B cell (primary cell): ENCODE measurements at places on chromosomes 3 and 15. TPM values are rescaled to one million over a fixed set of nuclear protein-coding genes. Genes with fewer than 3 reads are reported as not detected.

GRCh38 chr15:31163769-31164572 lies 62.4 kb upstream of the TRPM1 start:
- H3K4me3 ChIP-seq, result no peak overlapping the region
- H3K36me3 ChIP-seq, result no peaks in the 10 kb centered on the region
- H3K27ac ChIP-seq, result no peak overlapping the region
- no peak for DNase-seq

DNA sequence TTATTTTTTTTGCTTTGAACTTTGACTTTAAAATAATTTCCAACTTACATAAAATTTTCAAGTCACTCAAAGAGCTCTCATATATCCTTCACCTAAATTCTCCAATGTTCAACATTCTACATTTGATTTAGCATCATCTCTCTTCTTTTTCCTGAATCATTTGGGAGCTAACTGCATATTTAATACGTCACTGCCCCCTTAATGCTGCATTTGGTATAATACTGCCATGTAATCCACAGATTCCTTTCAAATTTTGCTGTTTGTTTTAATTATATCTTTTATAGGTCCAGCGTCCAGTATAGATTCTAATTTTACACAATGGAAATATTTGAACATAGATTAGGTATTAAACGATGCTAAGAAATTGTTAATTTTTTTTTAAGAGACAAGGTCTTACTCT lies 2.3 kb upstream of the EIF2AK4 start:
- H3K27me3 ChIP-seq, result peaks cover 5% of the 10 kb centered on the region
- H3K4me3 ChIP-seq, result no peak overlapping the region
- H3K36me3 ChIP-seq, result no peaks in the 10 kb centered on the region
- no peak overlapping the region for H3K27ac ChIP-seq
- DNase-seq, result no peak

- no peak overlapping the region for H3K4me3 ChIP-seq
- H3K4me1 ChIP-seq, result peaks cover 6% of the 10 kb centered on the region
- H3K27me3 ChIP-seq, result no peaks in the 10 kb centered on the region
- DNase-seq, result no peak
- H3K27ac ChIP-seq, result no peak overlapping the region
These were observed 15.9 kb downstream of the ABTB1 start for GRCh38 chr3:127688416-127689265.

GRCh38 chr15:65115542-65115941 lies 542 bp upstream of the UBAP1L start:
- no peak for DNase-seq
- no peaks in the 10 kb centered on the region for H3K4me1 ChIP-seq
- peaks cover 14% of the 10 kb centered on the region for H3K36me3 ChIP-seq
- no peak overlapping the region for H3K27ac ChIP-seq
- H3K4me3 ChIP-seq, result no peak overlapping the region
- H3K27me3 ChIP-seq, result no peaks in the 10 kb centered on the region

MED12L gene
- total RNA-seq, result 0.30 and 0.58 TPM in 2 replicates

ZIC1 gene
- total RNA-seq, result not detected in 2 replicates

PPM1L gene
- 11.4 and 12.0 TPM in 2 replicates for total RNA-seq

LINGO1 gene
- total RNA-seq, result not detected in 2 replicates

- no peaks in the 10 kb centered on the region for H3K36me3 ChIP-seq
- no peak overlapping the region for H3K27ac ChIP-seq
- no peaks in the 10 kb centered on the region for H3K4me1 ChIP-seq
These were observed 213.7 kb upstream of the GAP43 start for GRCh38 chr3:115409596-115409995.
